ENCODE measurements at places on chromosomes 3 and 15.

- no peak for DNase-seq
These were observed 12.4 kb downstream of the QRICH1 start for GRCh38 chr3:49081429-49081828.

- no peak for DNase-seq
These were observed 2.1 kb upstream of the TNK2 start for GRCh38 chr3:195910499-195910845.

DNA sequence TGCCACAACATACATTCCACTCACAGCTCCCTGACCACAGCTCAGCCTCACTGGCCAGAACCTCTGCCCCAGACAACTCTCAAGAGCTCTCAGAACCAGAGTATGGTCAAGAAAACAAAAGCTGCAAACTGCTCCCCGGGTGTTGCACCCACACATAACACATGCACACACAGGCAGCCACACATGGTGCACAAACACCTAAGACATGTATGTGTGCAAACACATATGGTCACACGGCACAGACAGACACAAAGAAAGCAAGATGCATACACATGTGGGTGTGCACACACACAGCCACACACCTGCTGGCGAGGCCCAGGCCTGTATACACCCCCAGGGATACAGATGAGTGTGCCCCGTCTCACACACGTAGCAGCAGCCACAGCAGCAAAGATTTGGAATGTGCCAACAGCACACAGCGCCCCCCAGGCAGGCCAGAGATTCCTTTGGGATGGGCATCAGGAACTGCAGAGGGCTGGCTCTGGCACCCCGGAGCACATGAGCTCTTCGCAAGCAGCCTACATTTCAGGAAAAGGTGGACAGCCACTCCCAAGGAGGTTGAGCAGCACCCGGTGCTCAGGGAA is 6.6 kb downstream of the KLF15 start:
- no peak for DNase-seq

GRCh38 chr3:37963016-37963415 is 27.6 kb upstream of the VILL start:
- DNase-seq: no peak

GRCh38 chr3:122104515-122105194 is 49.5 kb downstream of the CD86 start:
- DNase-seq: no peak

GRCh38 chr3:160018959-160019358 is 30.3 kb downstream of the IL12A start:
- DNase-seq: no peak

DNA sequence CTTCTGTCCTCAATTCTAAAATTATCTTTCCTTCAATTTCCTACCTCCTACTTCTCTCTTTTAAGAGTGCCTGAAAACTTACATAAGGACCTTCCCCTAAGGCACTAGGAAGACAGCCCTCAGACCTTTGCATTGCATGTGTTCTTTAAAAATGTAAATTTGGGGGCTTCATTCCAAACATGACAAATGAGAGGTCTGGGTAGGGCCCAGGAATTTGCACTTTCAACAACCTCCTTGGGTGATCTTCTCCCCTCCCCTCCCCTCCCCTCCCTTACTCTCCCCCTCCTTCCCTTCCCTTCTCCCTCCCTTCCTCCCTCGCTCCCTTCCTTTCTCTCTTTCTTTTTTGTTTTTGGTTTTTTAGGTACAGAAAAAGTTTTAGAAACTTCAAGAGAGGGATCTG is 18.7 kb downstream of the USF3 start:
- DNase-seq: no peak

DNA sequence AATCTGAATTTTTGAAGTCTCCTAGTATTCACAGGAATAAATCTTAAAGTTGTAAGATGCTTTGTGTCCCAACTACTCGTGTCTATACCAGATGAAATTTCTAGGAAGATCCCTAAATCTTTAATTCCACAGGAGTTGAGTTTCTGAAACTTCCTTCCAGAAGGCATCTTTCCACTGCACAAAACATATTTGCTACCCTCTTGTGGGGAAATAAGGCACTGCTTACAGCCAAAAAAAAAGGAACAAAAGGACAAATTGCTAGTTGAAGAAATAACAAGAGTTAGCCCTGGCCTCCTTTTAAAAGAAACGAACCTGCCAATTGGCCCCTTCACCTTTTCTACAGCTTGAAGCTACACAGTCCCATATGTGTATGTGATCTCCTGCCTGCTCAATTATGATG is 54.0 kb downstream of the TAFA4 start:
- no peak for DNase-seq

All from activated naive CD4-positive, alpha-beta T cell treated with anti-CD3 and anti-CD28 coated beads, Interleukin-2, amount 10 ng/mL, durations not matched to agents 7 days and 5 days (primary cell).